ENCODE measurements at places on chromosomes 4 and X.

DNA sequence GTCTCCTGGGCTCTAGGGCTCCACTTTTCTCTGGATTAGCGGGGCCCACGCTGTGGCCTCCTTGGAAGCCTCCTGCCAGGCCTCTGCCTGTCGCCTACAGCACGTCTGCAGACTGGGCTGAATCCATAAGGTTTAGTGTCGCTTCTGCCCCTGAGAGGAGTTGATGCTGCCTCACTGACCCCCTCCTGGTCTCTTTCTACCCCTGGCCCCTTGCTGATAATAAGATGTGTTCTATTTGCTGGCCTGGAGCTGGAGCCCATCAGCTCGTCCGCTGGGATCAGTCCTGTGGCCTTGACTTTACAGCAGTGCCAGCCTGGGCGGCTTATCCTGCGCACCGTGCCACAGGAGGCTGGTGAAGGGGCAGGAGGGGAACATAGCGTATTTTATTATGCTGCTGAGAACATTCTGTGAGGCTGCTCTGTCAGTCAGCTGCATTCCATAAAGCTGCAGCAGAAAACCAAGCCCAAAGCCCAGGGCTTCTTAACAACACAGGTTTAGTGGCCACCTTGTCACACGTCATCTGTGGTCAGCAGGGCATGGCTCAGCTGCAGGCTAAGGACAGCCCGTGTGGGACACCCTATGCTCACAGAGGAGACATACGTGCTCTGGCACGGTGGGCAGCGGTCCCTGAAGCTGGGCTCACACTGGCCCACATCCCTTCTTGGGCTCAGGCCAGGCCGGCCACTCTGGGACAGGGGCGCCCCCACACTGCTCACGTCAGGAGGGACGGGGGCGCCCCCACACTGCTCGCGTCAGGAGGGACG, 29.3 kb upstream of the HGFAC start:
- no peak for DNase-seq
- H3K4me3 ChIP-seq, result no peak overlapping the region
- no peak overlapping the region for H3K27ac ChIP-seq
- no peaks in the 10 kb centered on the region for H3K4me1 ChIP-seq
- H3K36me3 ChIP-seq, result peaks cover 36% of the 10 kb centered on the region

- peaks cover 14% of the 10 kb centered on the region for H3K4me1 ChIP-seq
- no peak overlapping the region for H3K4me3 ChIP-seq
- no peak for DNase-seq
These were observed 208.2 kb downstream of the TENM3 start for GRCh38 chr4:182451441-182451840.

- H3K4me3 ChIP-seq, result no peak overlapping the region
- no peaks in the 10 kb centered on the region for H3K4me1 ChIP-seq
- DNase-seq, result no peak
- no peaks in the 10 kb centered on the region for H3K27me3 ChIP-seq
- H3K36me3 ChIP-seq, result no peaks in the 10 kb centered on the region
- no peak overlapping the region for H3K27ac ChIP-seq
These were observed 91.4 kb upstream of the MAD2L1 start for GRCh38 chr4:120158046-120158445.

GRCh38 chrX:132015875-132016274, 7.2 kb upstream of the STK26 start:
- H3K27ac ChIP-seq, result no peak overlapping the region
- H3K36me3 ChIP-seq, result no peaks in the 10 kb centered on the region
- H3K4me1 ChIP-seq, result no peaks in the 10 kb centered on the region
- no peaks in the 10 kb centered on the region for H3K27me3 ChIP-seq

- H3K4me1 ChIP-seq, result no peaks in the 10 kb centered on the region
- H3K27ac ChIP-seq, result no peak overlapping the region
- no peaks in the 10 kb centered on the region for H3K27me3 ChIP-seq
- DNase-seq, result no peak
- no peaks in the 10 kb centered on the region for H3K36me3 ChIP-seq
These were observed 369.5 kb downstream of the CHIC1 start for GRCh38 chrX:73932522-73932921.
